ENCODE measurements at places on chromosomes 3 and 15.
A peak's percentile ranks its signal among the peaks of the same experiment; 100 is the strongest.

DNA sequence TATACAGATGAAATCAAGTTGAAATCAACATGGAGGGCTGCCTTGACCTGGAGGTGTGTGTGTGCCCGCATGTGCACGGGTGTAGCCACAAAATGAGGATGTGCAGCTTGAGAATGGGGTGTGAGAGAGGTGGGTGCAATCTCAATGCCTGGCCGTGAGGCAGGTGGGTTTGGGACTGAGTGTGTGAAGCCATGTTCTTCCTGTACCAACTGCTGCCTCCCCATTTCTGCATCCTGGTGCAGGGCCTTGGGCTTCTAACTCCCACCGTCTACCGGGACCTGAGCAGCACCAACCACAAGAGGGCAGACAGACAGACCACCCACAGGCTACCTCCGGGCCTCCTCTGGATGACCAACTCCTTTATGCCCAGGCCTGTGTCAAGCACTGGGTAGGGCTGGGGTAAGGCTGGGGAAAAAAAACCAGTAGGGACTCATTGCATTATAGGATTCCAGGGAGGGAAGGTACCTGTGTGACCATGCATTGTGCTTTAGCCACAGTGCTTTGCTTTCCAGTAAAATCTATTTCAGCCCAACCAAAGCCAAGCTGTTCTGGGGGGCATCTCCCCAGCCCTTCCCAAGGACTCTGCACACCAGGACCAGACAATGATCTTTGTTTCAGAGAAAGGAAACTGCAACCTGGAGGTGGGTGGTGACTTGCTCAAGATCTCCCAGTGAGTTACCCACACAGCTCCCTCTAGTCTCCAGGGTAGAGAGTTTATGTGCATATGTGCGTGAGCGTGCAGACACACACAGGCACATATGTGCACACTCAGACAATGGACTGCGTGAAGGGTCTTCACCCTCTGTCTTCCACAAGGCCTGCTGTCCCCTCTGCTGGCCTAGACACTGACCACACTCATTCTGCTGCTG, 162.2 kb upstream of the TLE3 start:
- DNase-seq, result peak; percentile 67

DNA sequence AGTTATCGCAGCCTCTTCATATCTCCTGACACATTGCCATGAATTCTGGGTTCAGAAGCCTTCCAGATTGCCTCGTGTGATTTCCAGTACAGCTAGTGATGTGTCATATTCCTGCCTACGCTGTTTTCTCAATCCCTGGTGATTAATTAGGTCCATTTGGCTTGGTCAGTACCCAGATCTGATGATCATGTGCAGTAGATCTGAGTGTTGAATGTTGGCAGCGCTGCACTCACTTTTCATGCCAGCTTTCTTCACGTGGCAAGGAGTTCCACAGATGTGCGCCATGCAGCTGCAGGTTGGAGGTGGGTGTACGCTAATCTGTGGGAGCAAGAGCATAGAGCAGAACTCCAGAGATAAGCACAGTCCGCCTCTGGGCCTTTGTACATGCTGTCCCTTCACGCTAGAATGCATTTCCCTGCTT, 86.9 kb upstream of the COL6A5 start:
- DNase-seq, result no peak

GRCh38 chr15:86691091-86691663, 611.5 kb downstream of the AGBL1 start:
- DNase-seq, result no peak

DNA sequence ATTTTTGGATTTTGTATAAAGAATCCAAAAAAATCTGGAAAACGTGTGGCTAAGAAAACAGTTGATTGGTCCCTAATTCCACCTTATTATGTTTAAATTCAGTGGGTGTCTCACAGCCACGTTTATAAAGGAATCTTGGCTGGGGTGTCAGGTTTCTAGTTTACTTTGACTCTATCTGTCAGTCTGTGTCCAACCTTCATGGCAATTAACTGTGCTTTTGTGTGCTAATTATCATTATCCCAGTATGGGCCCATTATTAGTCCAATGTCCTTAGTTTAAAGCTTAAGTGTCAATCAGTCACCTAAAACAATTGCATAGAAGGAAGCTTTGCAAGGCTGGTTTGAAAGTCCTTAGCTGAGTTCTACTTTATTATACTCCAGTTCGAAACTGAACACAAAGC, 3.7 kb upstream of the CNTN4 start:
- no peak for DNase-seq

DNA sequence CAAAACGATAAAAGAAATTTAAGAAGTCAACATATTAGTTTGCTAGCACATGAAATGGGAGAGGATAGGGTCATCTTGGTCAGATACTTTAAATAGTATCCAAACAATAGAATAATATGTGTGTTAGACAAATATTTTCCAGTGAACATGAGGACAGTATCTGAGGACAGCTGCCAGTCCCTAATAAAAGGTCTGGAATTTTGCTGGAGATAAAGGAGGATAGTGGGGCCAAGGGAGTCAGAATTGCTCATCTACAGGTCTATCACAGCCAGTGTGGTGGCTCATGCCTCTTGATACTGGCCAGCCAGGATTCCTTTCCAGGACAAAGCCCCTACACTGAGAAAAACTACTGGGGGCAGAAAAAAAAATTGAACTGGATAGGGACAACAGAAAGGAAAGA, 74.0 kb downstream of the HERC1 start:
- no peak for DNase-seq

GRCh38 chr3:143978263-143978631, 6.6 kb downstream of the DIPK2A start:
- DNase-seq, result no peak

DNA sequence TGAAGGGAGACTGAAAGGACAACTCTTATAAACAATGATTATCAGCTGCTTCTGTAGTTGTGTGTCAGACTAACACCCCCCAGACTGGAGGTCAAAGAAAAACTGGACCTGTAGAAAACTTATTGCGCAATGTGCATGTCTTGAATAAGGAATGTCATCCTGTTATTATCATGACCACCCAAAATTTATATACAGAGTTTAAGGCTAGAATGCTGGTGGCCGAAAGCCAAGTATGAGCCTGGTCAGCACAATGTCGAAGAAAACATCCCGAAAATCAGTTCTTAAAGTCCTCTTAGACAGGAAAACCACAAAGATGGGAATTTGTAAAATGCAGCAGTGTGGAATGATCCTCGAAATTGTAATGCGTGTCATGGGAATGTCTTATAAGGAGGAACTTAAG, 29.3 kb downstream of the RFTN1 start:
- no peak for DNase-seq

DNA sequence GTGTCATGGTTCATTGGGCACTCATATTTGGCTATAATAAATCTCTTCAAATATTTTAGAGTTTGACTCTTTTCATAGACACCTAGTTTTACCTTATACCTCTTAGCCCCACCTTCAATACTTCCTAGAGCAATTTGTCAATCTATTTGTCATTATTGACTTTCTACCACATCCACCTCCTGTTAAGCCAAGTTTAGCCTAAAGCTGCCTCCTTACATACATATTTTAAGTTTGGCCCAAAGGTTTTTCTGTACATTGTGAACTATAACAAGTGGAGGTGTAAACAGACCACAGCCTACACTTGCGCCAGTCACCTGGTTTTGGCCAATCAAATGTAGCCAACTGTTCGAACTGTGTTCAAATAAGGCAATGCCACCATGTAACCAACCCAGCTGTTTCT, 18.1 kb upstream of the ABHD17C start:
- DNase-seq, result no peak
